ENCODE measurements at places on chromosomes 4 and X.

DNA sequence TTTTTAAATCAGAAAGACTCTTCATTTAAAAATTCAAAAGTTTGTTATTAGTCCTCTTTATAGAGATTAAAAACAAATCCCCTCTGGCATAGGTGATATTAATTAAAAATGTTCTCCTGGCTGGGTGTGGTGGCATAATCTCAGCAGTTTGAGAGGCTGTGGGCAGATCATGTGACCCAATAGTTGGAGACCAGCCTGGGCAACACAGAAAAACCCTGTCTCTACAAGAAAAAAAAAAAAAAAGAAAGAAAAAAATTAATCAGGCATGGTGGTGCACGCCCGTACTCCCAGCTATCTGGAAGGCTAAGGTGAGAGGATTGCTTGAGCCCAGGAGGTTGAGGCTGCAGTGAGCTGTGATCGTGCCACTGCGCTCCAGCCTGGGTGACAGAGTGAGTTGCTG lies 38.9 kb downstream of the RASGEF1B start:
- DNase-seq, result no peak

- no peak for DNase-seq
These were observed 288.5 kb downstream of the FBXW7 start for GRCh38 chr4:152247271-152247975.

GRCh38 chrX:17802756-17803155 lies 58.3 kb downstream of the RAI2 start:
- DNase-seq, result no peak

GRCh38 chrX:70525733-70526132 lies 81.1 kb downstream of the DLG3 start:
- no peak for DNase-seq

GRCh38 chrX:134821370-134821769 lies 163.1 kb upstream of the PLAC1 start:
- DNase-seq, result no peak

DNA sequence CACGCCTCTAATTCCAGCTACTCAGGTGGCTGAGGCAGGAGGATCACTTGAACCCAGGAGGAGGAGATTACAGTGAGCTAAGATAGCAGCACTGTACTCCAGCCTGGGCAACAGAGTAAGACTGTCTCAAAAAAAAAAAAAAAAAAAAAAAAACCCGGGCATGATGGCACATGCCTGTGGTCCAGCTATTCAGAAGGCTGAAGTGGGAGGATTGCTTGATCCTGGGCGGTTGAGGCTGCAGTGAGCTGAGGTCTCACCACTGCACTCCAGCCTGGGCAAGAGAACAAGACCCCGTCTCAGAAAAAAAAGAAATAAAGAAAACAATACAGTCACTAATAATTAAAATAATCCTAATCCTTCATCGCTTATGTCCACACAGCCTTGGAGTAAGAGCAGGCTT lies 68.1 kb downstream of the APBB2 start:
- DNase-seq, result no peak

All from stimulated activated CD8-positive, alpha-beta memory T cell treated with anti-CD3 and anti-CD28 coated beads, Interleukin-7, amount 100 ng/mL, for 24 hours (primary cell).